ENCODE measurements at places on chromosomes 1 and 21. TPM values are rescaled to one million over a fixed set of nuclear protein-coding genes. Genes with fewer than 3 reads are reported as not detected.

- DNase-seq: no peak
Measured at GRCh38 chr1:145962157-145963102, 1.9 kb downstream of the ANKRD34A start.

DNA sequence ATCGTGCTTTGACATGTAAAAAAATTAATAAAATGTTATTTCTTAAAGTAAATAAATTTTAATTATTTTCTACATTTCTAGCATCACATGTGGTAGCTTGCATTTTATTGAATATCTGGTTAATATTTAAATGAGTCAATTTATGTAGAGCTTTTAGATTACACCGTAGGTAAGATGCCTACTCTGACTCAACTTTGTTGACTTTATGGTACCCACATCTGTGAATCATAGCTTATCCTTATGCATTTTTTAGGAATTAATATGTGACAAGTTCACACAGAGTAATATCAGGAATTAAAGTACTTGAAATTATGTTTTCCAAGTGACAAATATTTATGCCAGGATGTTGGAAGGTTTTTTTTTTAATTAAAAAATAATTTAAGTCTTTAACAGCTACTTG, 120.7 kb downstream of the LEPR start:
- DNase-seq: no peak

The TRIM45 gene
- total RNA-seq: 6.0 TPM

GRCh38 chr1:79006564-79006963, at the start of gene ADGRL4:
TSS of gene ADGRL4 (minus strand) at chr1:79006730. CDS start at chr1:79006654, 76 bp downstream.
- DNase-seq: no peak

GRCh38 chr21:21559285-21560045, 561.3 kb downstream of the NCAM2 start:
- no peak for DNase-seq

The CALML6 gene
- 2.1 TPM for total RNA-seq

GRCh38 chr1:212879947-212880690, 22.0 kb downstream of the FLVCR1 start:
- DNase-seq: no peak

DNA sequence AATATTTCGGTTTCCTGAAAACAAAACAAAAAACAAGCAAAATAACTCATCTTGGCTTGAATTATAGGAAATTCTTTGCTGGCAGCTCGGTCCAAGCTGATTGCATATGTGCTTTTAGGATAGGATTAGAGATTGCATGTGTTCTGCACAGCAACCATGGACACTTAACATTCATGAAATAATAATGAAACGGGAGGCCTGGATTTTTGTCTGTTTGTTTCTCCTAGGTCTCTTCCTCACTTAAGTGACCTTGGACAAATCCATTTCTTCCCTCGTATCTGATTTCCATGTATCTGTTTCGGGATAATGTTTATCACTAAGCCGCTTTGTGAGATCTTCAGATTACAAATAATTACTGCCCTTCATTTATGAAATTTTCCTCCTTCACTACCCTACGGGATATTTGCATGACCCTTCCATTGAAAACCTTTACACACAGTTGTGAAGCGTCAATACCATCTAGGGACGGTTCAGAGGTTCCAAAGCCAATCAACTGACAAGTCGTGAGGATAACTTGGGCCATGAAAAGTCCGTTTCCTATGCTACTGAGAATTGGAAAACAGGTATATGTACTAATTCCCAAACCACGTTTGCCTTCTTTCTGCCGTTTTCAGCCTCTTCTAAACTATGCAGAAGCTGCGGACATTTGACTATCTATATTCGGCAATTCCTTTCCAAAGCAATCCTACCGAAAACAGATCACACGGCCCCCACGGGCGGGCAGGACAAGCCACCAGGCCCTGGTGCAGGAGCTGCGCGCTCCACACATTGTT, 1.3 kb upstream of the H3-3A start:
- no peak for DNase-seq

The DYNLT5 gene
- total RNA-seq: not detected

- DNase-seq: no peak
Measured at GRCh38 chr21:41745971-41746743, 20.7 kb downstream of the RIPK4 start.

DNA sequence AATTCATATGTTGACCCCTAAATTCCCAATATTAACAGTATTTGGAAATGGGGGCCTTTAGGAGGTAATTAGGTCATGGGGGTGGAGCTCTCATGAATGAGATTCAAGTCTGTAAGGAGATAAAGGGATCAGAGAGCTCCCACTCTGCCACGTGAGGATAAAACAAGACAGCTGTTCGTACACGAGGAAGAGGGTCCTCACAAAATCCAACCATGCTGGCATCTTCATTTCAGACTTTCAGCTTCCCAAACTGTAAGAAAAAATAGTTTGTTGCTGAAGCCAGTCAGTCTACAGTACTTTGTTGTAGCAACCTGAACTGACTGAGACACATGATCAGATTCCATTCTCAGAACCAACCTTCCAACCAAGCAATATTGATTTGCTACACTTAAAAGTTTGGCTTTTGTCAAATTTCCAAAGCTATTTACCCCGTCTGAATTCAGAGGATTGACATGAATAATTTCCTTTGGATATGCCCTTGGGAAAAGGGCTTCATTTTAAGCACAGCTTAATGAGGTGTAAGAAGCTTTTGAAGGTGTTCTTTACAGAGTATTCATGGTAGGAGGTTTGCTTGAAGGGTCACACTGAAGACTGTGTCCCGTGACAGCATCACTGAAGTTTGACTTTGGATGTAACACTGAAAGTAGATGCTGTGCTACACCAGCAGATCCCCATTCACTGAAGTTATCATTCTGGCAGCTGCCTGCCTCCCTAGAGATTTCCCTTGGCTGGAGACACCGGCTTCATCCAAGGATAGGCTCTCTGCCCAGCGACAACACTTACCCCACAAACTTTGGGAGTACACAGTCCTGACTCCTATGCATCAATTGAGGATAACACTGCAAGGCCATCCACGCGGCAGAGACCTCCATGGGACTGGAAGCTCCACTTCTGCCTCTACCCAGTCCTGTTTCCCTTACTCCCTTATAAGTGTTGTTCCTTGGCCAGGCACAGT, 4.9 kb upstream of the OMA1 start:
- no peak for DNase-seq

DNA sequence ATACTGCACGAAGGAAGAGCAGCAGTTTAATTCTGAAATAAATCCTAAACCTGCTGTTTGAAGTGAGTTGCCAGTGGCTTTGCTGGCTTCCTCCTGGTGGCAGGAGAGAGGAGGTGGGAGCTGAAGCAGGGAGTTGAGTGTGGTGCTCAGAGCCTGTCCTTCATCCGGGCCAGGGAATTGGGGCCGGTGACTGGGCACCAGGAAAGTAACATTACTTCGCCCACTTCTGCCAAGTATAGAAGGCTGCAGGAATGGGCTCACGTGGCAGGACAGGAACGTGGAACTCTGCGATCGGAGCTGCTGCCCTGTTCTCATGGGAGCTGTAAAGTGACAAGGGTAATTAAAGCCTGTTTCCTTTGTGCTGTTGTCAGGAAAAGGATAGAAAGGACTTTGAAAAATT, 8.7 kb downstream of the TOR3A start:
- peak; percentile 53 for DNase-seq

The SPRR2E gene
- not detected for total RNA-seq

GRCh38 chr1:205494115-205494514, 10.4 kb upstream of the CDK18 start:
- DNase-seq: no peak

The RASSF5 gene
- total RNA-seq: 0.36 TPM

- no peak for DNase-seq
Measured at GRCh38 chr21:44389335-44389734, 35.9 kb downstream of the TRPM2 start.

The DCST1 gene
- total RNA-seq: not detected

The S100A10 gene
- 578 TPM for total RNA-seq

The PLCH2 gene
- 3.2 TPM for total RNA-seq

- DNase-seq: no peak
Measured at GRCh38 chr1:64875101-64875500, 91.2 kb downstream of the JAK1 start.

GRCh38 chr1:215599418-215600074, 32.4 kb downstream of the KCTD3 start:
- DNase-seq: no peak

The SH2D5 gene
- 0.75 TPM for total RNA-seq

The GJC2 gene
- 1.5 TPM for total RNA-seq

GRCh38 chr1:180181048-180181447, 26.4 kb downstream of the QSOX1 start:
- peak; percentile 24 for DNase-seq

- no peak for DNase-seq
Measured at GRCh38 chr1:106613068-106613467, 443.4 kb upstream of the PRMT6 start.

The MRPL55 gene
- 75.6 TPM for total RNA-seq

DNA sequence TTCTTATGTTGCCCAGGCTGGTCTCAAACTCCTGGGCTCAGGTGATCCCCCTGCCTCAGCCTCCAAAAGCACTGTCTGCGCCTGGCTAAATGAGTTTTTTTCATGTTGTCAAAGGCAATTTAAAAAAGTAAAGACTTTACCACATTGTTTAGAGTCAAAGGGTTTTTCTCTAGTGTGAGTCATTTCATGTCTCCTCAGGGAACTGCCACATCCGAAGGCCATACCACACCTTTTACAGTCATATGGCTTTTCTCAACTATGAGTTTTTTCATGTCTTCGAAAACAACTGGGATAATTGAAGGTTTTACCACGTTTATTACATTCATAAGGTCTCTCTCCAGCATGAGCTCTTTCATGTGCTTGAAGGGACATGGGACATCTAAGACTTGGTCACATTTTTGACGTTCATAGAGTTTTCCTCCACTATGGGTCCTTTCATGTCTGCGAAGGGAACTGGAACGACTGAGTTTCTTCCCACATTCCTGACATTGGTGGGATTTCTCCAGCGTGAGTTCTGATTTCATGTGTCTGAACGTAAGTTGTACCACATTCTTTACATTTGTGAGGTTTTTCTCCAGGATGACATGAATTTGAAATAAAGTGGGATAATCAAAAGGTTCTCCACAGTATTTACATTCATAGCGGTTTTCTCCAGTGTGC, 65.6 kb downstream of the UCHL5 start:
- no peak for DNase-seq

GRCh38 chr21:35208810-35209517, 159.9 kb upstream of the RUNX1 start:
- no peak for DNase-seq

The CBS gene
- total RNA-seq: 16.6 TPM

DNA sequence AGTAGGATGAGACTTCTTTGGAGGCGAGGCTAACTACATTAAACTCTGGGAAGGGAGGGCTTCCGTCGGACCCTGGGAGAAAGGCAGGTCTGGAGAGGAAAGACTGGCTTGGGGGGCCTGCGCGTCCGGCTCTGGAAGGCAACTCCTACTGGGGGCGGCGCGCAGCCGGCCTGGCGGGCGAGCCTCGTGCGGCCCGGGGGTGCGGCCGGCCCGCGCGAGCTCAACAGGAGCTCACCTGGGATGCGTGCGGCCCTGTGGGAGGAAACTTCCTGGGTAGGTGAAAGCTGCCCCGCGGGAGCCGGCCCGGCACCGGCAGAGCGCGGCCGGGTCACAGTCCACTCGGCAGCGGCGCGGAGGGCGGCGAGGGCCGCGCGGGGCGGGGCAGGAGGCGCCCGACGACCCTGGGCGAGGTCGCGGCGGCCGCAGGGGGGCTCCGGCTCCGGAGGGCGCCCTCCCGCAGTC, 449 bp downstream of the EPS15 start:
- no peak for DNase-seq
